Mesendoderm (in vitro differentiated cells): ENCODE measurements at places on chromosomes 7 and 10.

GRCh38 chr7:106459397-106460072 is 174.8 kb upstream of the NAMPT start:
- H3K36me3 ChIP-seq, result no peaks in the 10 kb centered on the region
- no peak overlapping the region for H3K27ac ChIP-seq
- DNase-seq, result no peak
- H3K4me1 ChIP-seq, result peaks cover 6% of the 10 kb centered on the region
- H3K4me3 ChIP-seq, result no peak overlapping the region

GRCh38 chr7:24921362-24921679 is 58.7 kb downstream of the OSBPL3 start:
- H3K27ac ChIP-seq, result no peak overlapping the region
- no peaks in the 10 kb centered on the region for H3K36me3 ChIP-seq
- DNase-seq, result no peak
- no peak overlapping the region for H3K4me3 ChIP-seq
- H3K27me3 ChIP-seq, result no peaks in the 10 kb centered on the region

DNA sequence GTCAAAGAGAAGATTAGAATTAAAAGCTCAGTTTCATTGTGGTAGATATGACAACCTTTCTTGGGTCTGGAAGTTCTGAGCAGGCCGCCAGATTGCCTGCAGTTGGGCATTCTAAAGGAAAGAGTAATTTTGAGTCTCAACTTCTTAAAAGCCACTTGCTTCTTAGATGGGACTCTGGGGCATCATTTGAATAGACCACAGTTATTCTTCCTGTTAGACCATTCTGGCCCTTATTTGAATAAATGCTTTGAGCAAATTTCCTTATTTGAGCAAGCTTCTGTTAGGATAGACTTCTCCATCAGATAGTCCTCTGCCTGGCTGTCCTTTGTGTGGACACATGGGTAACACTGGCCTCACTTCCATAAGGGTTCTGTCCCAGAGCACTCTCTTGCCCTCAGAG is 40.2 kb downstream of the SND1 start:
- no peak overlapping the region for H3K4me3 ChIP-seq
- no peaks in the 10 kb centered on the region for H3K27me3 ChIP-seq
- H3K4me1 ChIP-seq, result no peaks in the 10 kb centered on the region
- H3K27ac ChIP-seq, result no peak overlapping the region

DNA sequence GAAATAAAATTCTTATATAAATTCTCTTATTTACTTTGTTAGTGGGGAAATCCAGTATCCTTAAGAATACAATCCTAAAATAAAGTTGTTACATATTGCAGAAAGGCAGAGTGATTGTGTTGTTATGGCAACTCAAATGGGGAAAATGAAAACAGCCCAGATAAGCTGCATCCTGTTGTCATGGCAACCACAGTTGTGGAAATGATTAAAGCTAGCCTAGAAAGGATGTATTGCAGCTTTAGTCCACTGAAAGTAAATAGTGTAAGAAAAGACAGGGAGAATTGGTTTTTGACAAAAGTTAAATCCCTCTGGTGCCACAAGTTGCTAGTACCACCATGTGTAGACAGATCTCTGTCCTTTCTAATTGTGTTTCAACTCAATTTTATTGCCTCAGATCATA is 43.2 kb downstream of the BTRC start:
- no peak overlapping the region for H3K27ac ChIP-seq
- H3K27me3 ChIP-seq, result no peaks in the 10 kb centered on the region
- DNase-seq, result peak; percentile 91
- no peak overlapping the region for H3K4me3 ChIP-seq
- H3K36me3 ChIP-seq, result no peaks in the 10 kb centered on the region

DNA sequence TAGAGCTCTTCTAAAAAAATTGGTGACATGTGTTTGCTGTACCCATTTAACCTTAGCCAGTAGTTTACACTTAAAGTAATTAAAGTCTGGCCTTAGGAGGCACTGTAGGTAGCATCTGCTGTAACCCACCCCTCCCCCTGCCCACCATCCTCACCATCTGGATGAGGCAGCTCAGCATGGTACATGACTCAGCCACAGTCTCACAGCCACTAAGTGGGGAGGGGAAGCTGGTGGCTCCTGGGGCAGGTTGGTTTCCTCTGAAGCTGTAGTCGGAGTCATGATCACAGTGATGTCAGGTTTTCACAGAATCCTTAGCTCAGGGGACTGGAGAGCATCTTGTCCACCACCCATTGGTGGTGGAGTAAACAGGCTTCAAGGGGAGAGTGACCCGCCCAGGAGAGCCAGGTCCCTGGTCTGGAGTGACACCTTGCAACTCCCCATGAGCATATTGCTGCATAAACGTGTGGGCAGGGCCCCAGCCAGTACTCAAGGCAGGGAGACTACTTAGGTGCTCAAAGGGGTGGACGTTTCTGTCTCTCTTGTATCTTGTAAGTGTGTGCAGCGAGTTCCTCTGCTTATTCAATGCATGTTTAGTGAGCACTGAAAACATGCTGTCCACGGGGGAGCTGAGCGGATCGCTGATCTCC is 125.9 kb downstream of the GRK5 start:
- H3K27ac ChIP-seq, result no peak overlapping the region
- H3K4me1 ChIP-seq, result no peaks in the 10 kb centered on the region
- H3K4me3 ChIP-seq, result no peak overlapping the region
- peak; percentile 78 for DNase-seq

DNA sequence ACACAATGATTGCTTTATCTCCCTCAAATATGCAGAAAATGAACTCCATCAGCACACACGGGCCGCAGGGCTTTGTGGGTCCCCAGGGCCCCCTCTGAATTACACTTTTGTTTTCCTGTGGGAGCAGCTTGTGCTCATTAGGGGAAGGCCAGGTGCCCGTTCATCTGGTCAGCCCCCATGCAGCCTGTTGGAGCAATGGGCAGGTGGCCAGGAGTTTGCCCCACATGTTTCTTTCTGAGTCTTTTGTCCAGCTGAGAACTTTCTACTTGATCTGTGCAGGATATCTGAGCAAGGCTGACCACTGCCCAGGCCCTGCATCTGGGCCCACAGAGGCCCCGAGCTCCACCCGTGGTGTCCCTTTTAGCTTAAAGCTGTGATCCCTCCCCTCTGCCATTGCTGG is 105.3 kb upstream of the FAM20C start:
- peaks cover 3% of the 10 kb centered on the region for H3K4me1 ChIP-seq
- no peak overlapping the region for H3K27ac ChIP-seq
- no peak overlapping the region for H3K4me3 ChIP-seq

- H3K36me3 ChIP-seq, result no peaks in the 10 kb centered on the region
- no peak for DNase-seq
Measured at GRCh38 chr10:116653885-116654284, 33.1 kb downstream of the PNLIPRP2 start.

GRCh38 chr10:95821720-95822119 is 65.8 kb downstream of the ENTPD1 start:
- H3K36me3 ChIP-seq, result no peaks in the 10 kb centered on the region
- no peaks in the 10 kb centered on the region for H3K27me3 ChIP-seq
- H3K4me1 ChIP-seq, result no peaks in the 10 kb centered on the region
- H3K27ac ChIP-seq, result no peak overlapping the region
- H3K4me3 ChIP-seq, result no peak overlapping the region
- DNase-seq, result no peak

GRCh38 chr7:260441-261281 is 29.3 kb upstream of the FOXL3 start:
- no peak for DNase-seq
- H3K4me1 ChIP-seq, result no peaks in the 10 kb centered on the region
- no peak overlapping the region for H3K4me3 ChIP-seq
- no peak overlapping the region for H3K27ac ChIP-seq
- H3K27me3 ChIP-seq, result no peaks in the 10 kb centered on the region
- peaks cover 5% of the 10 kb centered on the region for H3K36me3 ChIP-seq

- peaks cover 1% of the 10 kb centered on the region for H3K36me3 ChIP-seq
- peaks cover 14% of the 10 kb centered on the region for H3K4me1 ChIP-seq
- no peaks in the 10 kb centered on the region for H3K27me3 ChIP-seq
- H3K4me3 ChIP-seq, result no peak overlapping the region
Measured at GRCh38 chr10:119669975-119670640, 18.9 kb downstream of the BAG3 start.

DNA sequence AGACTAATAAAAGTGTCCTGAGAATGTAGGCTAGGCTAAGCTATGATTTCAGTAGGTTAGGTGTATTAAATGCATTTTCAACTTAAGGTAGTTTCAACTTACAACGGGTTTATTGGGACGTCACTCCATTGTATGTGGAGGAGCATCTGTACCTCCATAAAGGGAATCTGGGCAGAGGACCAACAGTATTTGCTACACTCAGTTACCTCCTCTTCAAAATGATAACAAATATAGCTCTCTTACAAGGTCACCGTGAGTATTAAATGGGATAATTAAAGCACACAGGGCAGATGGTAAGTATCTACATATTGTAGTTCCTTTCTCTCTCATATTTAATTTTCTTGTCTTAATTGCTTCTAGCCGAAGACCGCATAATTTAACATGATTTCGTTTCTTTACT is 59.0 kb upstream of the FGL2 start:
- H3K27me3 ChIP-seq, result no peaks in the 10 kb centered on the region
- H3K4me3 ChIP-seq, result no peak overlapping the region
- no peak for DNase-seq
- no peaks in the 10 kb centered on the region for H3K36me3 ChIP-seq

GRCh38 chr7:43584195-43584586 is 1.3 kb downstream of the STK17A start:
- peaks cover 6% of the 10 kb centered on the region for H3K4me1 ChIP-seq
- H3K27ac ChIP-seq, result no peak overlapping the region

DNA sequence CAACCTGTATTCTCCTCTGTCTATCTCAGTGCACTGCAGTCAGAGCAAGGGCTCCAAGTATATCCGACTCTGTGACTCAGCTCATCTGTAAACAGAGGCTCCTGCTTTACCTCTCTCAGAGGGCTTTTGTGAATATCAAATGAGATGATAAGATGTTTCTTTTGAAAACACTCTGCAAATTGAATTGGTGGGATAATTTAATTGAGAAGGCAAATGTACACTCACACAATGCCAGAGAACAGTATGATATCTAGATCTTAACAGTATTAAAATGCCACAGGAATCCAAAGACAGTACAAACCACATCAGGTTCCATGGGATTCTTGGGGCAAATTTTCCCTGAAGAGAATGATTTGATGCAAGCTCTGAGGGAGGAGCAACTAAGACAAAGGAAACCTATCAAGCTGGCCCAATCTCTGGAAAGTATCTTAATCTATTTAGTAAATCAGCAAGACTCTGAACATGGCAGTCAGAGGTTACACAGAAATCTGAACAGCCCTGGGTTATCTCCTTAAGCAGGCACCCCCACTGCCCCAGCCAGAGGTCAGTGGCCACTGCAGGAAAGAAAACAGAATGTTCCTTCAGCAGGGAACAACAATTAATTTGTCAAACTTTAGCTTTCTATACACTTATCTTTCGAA is 45.9 kb downstream of the DOCK4 start:
- H3K36me3 ChIP-seq, result no peaks in the 10 kb centered on the region
- no peak overlapping the region for H3K27ac ChIP-seq
- H3K4me3 ChIP-seq, result no peak overlapping the region

- H3K27me3 ChIP-seq, result no peaks in the 10 kb centered on the region
- no peaks in the 10 kb centered on the region for H3K36me3 ChIP-seq
- no peaks in the 10 kb centered on the region for H3K4me1 ChIP-seq
Measured at GRCh38 chr10:52071814-52072213, 242.3 kb upstream of the DKK1 start.

GRCh38 chr7:8160779-8161345 is 101.1 kb downstream of the ICA1 start:
- no peak overlapping the region for H3K27ac ChIP-seq
- H3K4me3 ChIP-seq, result no peak overlapping the region
- H3K4me1 ChIP-seq, result no peaks in the 10 kb centered on the region
- no peaks in the 10 kb centered on the region for H3K36me3 ChIP-seq
- no peaks in the 10 kb centered on the region for H3K27me3 ChIP-seq
- DNase-seq, result no peak

GRCh38 chr7:90178679-90179278 is 24.5 kb downstream of the STEAP1 start:
- no peaks in the 10 kb centered on the region for H3K4me1 ChIP-seq
- no peaks in the 10 kb centered on the region for H3K27me3 ChIP-seq
- no peak overlapping the region for H3K4me3 ChIP-seq
- H3K36me3 ChIP-seq, result no peaks in the 10 kb centered on the region
- peak; percentile 18 for DNase-seq

GRCh38 chr7:34451923-34452322 is 206.1 kb upstream of the NPSR1 start:
- no peaks in the 10 kb centered on the region for H3K36me3 ChIP-seq
- no peak for DNase-seq
- H3K27ac ChIP-seq, result no peak overlapping the region

DNA sequence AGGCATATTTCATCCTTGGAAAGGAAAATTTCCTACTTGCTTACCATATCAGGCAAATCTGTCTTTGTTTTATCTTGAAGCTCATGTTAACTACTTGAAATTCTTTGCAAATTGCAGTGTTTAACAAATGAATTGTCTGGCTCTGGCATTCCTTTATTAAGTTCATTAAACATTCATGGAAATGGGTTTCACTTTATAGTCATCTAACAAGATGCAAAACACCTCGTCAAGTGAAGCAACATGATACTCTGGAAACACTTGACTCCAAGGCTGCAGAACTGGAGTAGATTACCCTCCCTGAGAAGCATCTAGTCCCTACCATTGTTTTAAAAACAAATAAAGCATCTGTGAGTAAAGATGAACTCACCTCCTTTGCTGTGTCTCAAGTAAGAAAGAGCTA is 1086.9 kb downstream of the NRG3 start:
- DNase-seq, result peak; percentile 63
- H3K4me3 ChIP-seq, result no peak overlapping the region
- H3K36me3 ChIP-seq, result no peaks in the 10 kb centered on the region
- H3K4me1 ChIP-seq, result peaks cover 13% of the 10 kb centered on the region

DNA sequence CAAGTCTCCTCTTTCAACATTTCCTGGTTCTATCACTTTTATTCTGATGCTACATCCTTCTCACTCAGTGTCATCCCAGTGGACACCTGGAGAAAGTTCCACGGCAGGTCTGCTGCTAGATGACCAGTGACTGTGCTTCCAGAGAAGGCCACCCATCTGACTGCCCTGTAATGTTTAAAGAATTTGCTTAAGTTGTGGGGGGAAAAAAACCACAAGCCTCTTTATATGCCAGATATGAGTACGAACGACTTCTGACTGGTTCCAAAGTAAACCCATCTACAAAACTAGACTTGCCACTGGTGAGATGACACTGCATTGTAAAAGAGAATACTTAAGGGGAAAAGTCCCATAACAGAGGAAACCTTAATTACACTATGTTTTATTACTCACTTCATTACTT is 69.6 kb upstream of the VWC2 start:
- no peaks in the 10 kb centered on the region for H3K27me3 ChIP-seq
- H3K27ac ChIP-seq, result no peak overlapping the region
- H3K36me3 ChIP-seq, result no peaks in the 10 kb centered on the region
- no peak for DNase-seq
- no peak overlapping the region for H3K4me3 ChIP-seq
- H3K4me1 ChIP-seq, result no peaks in the 10 kb centered on the region

- no peak for DNase-seq
- no peak overlapping the region for H3K4me3 ChIP-seq
- H3K4me1 ChIP-seq, result no peaks in the 10 kb centered on the region
- no peaks in the 10 kb centered on the region for H3K36me3 ChIP-seq
- H3K27ac ChIP-seq, result no peak overlapping the region
Measured at GRCh38 chr10:126250045-126250444, 138.2 kb downstream of the ADAM12 start.

GRCh38 chr7:28847681-28848080 is 110.4 kb downstream of the TRIL start:
- H3K36me3 ChIP-seq, result no peaks in the 10 kb centered on the region
- H3K27ac ChIP-seq, result no peak overlapping the region
